Chondrocyte (in vitro differentiated cells): ENCODE measurements at places on chromosomes 2 and 18. TPM values are rescaled to one million over a fixed set of nuclear protein-coding genes. Genes with fewer than 3 reads are reported as not detected.

GKN2 gene
- not detected in 3 replicates for total RNA-seq

GULP1 gene
- total RNA-seq = 23.9 to 36.2 TPM (median 29.5 TPM) in 3 replicates

CDCA7 gene
- total RNA-seq = 5.4 to 8.7 TPM (median 5.9 TPM) in 3 replicates

TYMS gene
- 24.7 to 49.5 TPM (median 25.1 TPM) in 3 replicates for total RNA-seq

ID2 gene
- 23.1 to 50.5 TPM (median 23.2 TPM) in 3 replicates for total RNA-seq

MARCHF4 gene
- total RNA-seq = 1.4 to 6.2 TPM (median 6.1 TPM) in 3 replicates

CCBE1 gene
- 0.38 to 1.8 TPM (median 0.72 TPM) in 3 replicates for total RNA-seq

STAT4 gene
- total RNA-seq = 1.3 to 12.4 TPM (median 11.5 TPM) in 3 replicates

- no peaks in the 10 kb centered on the region for H3K27me3 ChIP-seq
- no peak overlapping the region for H3K4me3 ChIP-seq
- H3K27ac ChIP-seq = no peak overlapping the region
- H3K36me3 ChIP-seq = no peaks in the 10 kb centered on the region
These were observed 361.8 kb upstream of the MEIS1 start for GRCh38 chr2:66073172-66073571.

DNA sequence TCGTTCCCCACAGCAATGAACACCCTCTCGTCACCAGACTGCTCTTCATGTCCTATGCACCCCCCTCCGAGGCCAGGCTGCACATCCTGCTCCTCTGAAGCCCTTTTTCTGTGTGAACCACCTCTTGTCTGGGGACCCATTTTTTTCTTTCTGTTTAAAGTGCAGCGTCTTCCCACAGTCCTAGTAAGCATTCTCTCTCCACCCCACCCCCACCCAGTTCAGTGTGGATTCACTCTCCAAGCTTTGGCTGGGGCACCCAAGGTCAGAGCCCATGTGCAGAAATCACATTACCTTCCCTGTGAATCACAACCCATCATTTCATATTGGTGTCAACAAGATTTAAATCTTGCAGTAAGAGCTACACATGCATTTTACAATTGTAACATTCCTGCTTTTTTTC, 26.4 kb upstream of the PKDCC start:
- H3K27ac ChIP-seq = peak overlapping the region; percentile 77
- no peaks in the 10 kb centered on the region for H3K36me3 ChIP-seq
- H3K27me3 ChIP-seq = no peaks in the 10 kb centered on the region
- H3K4me1 ChIP-seq = peaks cover 45% of the 10 kb centered on the region

- H3K27ac ChIP-seq = no peak overlapping the region
- H3K4me3 ChIP-seq = no peak overlapping the region
- peaks cover 13% of the 10 kb centered on the region for H3K36me3 ChIP-seq
- H3K4me1 ChIP-seq = peaks cover 25% of the 10 kb centered on the region
- no peak for DNase-seq
These were observed 3.3 kb downstream of the TWSG1 start for GRCh38 chr18:9337873-9338272.

GRCh38 chr2:27152796-27153464, 4.1 kb downstream of the TCF23 start:
- no peak for DNase-seq
- no peak overlapping the region for H3K27ac ChIP-seq
- H3K27me3 ChIP-seq = peaks cover 2% of the 10 kb centered on the region
- no peaks in the 10 kb centered on the region for H3K4me1 ChIP-seq

DNA sequence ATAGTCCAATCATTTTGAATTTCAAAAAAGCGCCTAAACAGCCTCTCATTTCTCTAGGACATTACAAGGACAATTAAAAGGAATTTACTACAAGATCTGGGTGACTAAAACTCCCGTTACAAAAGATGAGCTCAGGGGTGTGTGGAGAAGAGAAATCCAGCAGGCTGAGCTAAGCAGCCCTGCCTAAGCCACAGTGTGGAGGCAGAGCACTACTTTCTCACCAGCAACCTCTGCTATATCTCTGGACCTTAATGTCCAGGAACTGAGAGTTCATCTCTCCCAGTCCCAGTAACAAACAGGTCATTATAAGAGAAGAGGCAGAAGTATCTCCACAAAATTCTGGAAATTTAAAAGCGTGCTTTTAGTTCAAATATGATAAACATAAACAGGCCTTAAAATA, 18.9 kb upstream of the ANKRD62 start:
- no peak overlapping the region for H3K27ac ChIP-seq
- no peak for DNase-seq
- H3K27me3 ChIP-seq = no peaks in the 10 kb centered on the region
- H3K4me3 ChIP-seq = no peak overlapping the region

GRCh38 chr2:138713069-138713496, 67.1 kb downstream of the NXPH2 start:
- H3K36me3 ChIP-seq = no peaks in the 10 kb centered on the region
- no peak overlapping the region for H3K27ac ChIP-seq
- H3K4me1 ChIP-seq = peaks cover 7% of the 10 kb centered on the region
- DNase-seq = no peak

DNA sequence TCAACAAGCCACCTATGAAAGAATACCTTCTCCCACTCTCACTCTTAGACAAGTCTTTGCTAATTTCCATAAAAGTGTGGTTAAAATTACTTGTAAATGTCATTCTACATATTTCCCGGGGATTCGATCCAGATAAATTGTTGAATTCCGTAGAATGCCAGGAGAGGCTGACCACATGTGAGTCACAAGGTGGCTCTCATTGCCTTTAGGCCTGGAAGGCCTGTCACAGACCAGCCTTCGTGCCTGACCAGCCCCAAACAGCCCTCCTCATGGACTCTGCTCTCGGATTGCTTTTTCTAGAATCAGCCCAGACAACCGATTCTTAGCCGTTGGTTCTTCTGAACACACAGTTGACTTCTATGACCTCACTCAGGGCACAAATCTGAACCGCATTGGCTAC, 86.0 kb downstream of the RTN4 start:
- H3K27ac ChIP-seq = no peak overlapping the region
- H3K4me3 ChIP-seq = no peak overlapping the region
- DNase-seq = no peak

DNA sequence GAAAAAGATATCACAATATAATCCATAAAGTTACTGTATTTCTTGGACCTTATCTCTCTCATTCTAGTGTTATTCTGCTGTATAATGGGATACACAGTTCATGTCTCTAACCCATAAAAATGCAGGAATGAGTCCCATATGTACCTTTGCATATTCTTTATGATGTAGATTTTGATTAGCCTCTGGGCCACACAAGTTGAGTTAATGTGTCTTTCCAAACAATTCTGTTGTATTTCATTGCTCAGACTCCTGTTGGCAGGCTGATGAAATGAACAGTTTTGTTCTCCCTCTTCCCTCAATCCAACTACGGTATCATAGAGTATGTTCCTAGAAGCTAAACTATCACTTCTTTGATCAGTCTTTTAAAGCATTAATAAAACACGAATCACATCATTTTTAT, 113.2 kb upstream of the SATB2 start:
- no peak overlapping the region for H3K27ac ChIP-seq
- DNase-seq = no peak
- no peaks in the 10 kb centered on the region for H3K36me3 ChIP-seq
- H3K27me3 ChIP-seq = peaks cover 8% of the 10 kb centered on the region
- H3K4me3 ChIP-seq = no peak overlapping the region

GRCh38 chr2:129334128-129334527, 645.3 kb upstream of the RAB6C start:
- no peak overlapping the region for H3K27ac ChIP-seq
- H3K36me3 ChIP-seq = no peaks in the 10 kb centered on the region
- no peak overlapping the region for H3K4me3 ChIP-seq
- H3K27me3 ChIP-seq = no peaks in the 10 kb centered on the region
- no peaks in the 10 kb centered on the region for H3K4me1 ChIP-seq

- peaks cover 14% of the 10 kb centered on the region for H3K4me1 ChIP-seq
- no peak overlapping the region for H3K4me3 ChIP-seq
- H3K27me3 ChIP-seq = peaks cover 51% of the 10 kb centered on the region
- no peaks in the 10 kb centered on the region for H3K36me3 ChIP-seq
These were observed 73.6 kb downstream of the EN1 start for GRCh38 chr2:118773826-118774225.

DNA sequence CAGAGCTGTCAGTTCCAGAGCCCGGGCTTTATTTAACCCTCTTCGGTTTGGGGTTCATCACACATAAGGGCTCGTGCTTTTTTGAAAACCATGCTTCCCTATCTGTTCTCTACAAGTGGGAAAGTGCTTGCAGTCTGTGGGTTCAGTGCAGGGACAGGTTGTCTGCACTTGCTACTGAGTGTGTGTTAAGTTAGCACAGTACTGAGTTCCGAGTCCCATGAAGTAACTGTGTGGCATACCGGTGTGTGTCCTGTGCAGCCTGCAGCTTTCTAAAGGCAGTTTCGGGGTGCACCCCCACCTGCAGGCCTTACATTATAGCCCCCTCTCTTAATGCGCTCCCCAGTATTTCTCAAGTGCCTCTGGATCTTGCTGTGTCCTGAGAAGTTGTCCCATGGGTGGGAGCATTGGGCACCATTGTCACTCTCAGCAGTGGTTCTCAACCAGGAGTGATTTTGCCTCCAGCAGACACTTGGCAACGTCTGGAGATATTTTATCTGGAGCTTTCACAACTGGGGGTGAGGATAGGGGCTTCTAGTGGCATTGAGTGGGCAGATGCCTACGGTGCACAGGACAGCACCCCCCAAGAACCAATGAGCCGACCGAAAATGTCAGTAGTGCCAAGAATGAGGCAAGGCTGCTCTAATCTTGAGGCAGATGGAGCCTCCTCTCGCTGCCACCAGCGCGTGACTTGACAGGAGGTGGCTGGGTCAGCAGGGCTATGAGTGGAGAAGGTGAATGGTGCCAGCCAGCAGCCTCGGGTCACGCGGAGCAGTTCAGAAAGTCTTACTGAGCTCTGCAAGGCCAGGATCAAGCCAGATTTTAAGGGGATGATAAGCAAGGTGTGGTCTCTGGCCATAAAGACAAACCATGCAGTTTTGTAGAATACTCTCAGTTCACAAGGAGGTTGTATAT, 152.2 kb downstream of the SMAD7 start:
- H3K27ac ChIP-seq = peak overlapping the region; percentile 62
- H3K36me3 ChIP-seq = peaks cover 32% of the 10 kb centered on the region
- peak; percentile 74 for DNase-seq

DNA sequence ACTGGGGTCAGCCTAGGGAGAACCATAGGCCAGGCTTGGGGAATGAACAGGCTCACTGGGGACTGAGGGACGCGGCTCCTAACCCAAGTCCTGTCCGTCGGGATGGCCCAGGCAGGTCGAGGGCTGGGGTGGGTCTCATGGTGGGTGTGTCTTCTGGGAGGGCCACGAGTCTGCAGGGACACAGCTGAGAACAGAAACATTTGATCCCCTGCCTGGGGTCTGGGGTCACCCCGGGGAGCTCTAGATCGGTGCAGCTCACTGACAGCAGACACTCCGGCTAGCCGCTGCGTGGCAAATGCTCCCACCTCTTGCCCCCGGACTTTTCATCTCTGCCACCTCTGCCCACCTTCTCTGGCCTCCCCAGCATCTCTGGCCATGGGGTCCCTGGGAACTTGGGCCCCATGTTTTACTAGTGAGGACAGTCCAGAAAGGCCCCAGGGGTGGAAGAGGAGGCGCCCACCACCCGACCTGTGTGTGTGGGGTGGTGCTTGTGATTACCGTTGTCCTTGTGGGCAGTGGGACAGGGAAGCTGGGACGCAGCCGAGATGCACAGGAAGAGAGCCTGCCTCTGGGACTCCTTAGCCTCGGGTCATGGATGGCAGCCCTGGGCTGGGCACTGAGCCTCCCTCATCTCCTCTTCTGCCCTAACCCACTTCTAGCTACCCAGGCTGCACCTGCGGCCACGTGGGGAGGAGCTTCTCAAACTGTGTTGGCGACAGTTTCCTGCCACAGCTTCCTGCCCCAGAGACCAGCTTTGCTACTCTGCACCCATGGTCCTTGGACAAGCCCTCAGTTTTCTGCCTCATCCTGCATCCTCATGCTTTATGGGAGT, 4.9 kb downstream of the ZAP70 start:
- peak; percentile 80 for DNase-seq
- no peak overlapping the region for H3K27ac ChIP-seq
- H3K27me3 ChIP-seq = peaks cover 18% of the 10 kb centered on the region
- H3K4me3 ChIP-seq = no peak overlapping the region
- no peaks in the 10 kb centered on the region for H3K36me3 ChIP-seq

DNA sequence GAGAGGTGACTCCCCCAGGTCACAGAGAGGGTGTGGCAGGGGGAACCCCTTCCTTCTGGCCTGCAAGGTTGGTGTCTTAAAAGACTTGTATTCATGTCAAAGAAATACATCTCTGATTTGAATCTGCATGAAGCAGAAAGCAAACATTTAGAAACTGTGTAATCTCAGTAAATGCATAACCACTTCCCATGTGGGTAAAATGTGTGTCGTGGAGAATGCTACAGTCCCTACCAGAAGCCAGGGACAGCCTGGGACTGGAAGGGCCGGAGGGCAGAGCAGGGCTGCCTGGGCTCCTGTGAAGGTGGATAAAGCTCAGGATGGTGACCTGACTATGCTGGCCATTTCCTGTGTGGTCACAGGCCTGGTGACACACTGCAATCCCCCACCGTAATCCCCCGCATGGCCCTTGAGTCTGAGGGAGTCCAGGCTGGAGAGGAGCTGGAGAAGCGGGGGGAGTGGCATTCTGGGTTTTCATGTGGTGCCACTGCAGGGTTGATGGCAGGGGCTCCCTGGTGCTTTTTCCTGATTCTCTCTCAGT, 102.2 kb downstream of the LRRC30 start:
- H3K27me3 ChIP-seq = no peaks in the 10 kb centered on the region
- H3K36me3 ChIP-seq = no peaks in the 10 kb centered on the region
- DNase-seq = no peak
- no peak overlapping the region for H3K27ac ChIP-seq
- no peak overlapping the region for H3K4me3 ChIP-seq

- H3K27me3 ChIP-seq = no peaks in the 10 kb centered on the region
- no peak for DNase-seq
- H3K36me3 ChIP-seq = no peaks in the 10 kb centered on the region
- H3K4me1 ChIP-seq = peaks cover 10% of the 10 kb centered on the region
- no peak overlapping the region for H3K4me3 ChIP-seq
These were observed 126.8 kb upstream of the HS6ST1 start for GRCh38 chr2:128445523-128445900.
